ENCODE measurements at places on chromosomes 2 and 18.
A peak's percentile ranks its signal among the peaks of the same experiment; 100 is the strongest.

GRCh38 chr18:48929941-48930713 lies 20.6 kb downstream of the SMAD7 start:
- DNase-seq, result peak; percentile 36

GRCh38 chr2:164150604-164151003 lies 414.8 kb upstream of the FIGN start:
- peak; percentile 72 for DNase-seq

DNA sequence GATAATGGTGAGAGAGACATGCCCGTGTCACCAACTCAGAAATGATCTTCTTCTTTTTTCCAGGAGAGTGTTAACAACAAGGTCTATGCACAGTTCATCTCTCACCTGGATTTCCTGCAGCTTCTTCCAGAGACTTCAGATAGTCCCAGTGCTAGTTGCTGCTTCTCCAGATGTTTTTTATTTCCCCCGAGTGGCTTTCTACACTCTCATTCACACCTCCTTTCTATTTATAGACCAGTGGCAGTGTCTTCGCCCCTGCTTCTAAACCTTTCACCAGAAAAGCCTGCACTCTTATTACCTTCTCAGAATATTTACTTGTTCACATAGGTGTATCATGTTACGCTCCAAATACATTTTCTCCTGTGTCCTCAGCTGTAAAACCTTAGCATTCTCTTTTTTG lies 558.8 kb upstream of the CHAC2 start:
- DNase-seq, result no peak

DNA sequence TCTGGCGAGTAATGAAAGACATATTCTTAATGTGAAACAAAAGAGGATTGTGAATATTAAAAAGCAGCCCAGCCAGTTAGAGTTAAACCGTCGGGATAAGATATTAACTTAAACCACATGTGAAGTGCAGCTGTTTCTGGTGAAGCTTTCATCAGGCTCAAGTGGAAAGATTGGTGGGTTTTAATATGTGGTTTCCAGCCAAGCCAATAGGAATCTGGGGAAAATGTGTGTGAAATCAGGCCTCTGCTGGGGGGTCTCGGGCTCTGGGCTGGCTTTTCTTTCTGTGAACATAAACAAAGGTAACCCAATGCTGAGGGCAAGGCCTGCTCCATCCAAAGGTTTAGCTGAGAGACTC lies 279.6 kb downstream of the SLC4A3 start:
- DNase-seq, result no peak

GRCh38 chr2:218605432-218605831 lies 2.3 kb upstream of the PLCD4 start:
- DNase-seq, result no peak

DNA sequence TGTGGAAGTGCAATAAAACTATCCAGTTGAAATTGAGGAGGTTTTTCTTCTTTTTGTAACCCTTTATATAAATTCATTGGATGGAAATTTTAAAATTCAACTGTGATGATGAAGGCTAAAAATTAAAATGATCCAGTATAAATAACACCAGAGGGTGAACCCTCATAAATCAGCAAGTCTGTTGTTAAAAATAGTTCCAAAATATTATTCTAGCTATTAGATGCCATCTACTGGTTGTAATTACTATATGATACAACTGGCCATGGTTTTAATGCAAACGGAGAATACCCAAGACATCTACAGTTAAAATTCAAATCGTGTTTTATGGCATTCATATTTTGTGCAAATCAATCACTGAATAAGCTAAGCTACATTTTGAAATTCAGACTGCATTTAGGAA lies 53.8 kb downstream of the TMEM200C start:
- no peak for DNase-seq

DNA sequence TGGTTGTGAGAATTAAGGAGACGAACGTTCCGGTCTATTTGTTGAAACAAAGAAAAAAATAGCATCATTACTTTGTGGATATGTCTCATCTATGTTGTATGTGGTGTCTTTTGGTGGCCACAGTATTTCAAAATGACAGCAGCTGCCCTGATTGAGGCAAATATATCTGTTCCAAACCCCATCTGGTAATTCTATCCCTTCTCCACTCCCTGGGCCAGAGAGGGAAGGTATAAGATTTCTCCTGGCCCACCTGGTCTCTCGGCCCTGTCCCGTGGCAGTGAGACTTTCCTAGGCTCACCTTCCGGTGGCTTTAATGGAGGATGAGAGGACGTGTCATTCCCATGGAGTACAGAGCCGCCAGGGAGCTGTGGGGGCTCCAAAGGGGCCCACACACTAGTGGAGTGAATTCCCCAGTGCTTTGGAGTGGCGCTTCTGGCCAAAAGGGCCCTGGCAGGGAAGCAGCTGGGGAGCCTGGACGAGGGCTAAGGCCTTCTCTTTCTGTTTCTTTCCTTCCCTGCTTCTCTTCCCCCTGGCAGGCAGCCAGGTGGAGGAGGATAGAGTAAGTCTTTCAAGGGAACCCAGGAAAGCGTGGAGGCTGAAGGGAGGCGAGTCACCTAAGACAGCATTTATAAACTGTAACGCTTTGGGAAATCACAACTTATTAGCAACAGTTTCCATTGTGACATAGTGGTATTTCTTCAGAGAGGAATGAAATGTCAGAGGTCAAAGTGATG lies 5.6 kb downstream of the FOSL2 start:
- DNase-seq, result peak; percentile 67

DNA sequence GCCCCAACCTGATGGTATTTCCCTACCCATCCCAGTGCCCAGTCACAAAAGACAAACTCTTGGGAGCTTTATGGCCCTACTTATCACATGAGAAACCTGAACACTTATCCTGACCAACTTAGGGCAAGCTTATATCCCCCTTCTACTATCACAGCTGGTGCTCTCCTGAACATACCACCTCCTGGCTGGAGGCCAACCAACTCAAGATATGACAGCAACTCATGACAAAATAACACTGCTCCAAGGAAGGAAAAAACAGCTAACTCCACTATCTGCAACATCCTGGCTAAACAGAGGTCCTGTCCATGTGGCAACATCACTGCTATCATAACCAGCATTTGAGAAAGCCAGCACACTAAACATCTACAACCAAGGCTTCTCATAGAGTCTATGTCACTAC lies 20.9 kb upstream of the CLASP1 start:
- no peak for DNase-seq

GRCh38 chr18:76604108-76604934 lies 109.3 kb upstream of the ZNF516 start:
- DNase-seq, result no peak

DNA sequence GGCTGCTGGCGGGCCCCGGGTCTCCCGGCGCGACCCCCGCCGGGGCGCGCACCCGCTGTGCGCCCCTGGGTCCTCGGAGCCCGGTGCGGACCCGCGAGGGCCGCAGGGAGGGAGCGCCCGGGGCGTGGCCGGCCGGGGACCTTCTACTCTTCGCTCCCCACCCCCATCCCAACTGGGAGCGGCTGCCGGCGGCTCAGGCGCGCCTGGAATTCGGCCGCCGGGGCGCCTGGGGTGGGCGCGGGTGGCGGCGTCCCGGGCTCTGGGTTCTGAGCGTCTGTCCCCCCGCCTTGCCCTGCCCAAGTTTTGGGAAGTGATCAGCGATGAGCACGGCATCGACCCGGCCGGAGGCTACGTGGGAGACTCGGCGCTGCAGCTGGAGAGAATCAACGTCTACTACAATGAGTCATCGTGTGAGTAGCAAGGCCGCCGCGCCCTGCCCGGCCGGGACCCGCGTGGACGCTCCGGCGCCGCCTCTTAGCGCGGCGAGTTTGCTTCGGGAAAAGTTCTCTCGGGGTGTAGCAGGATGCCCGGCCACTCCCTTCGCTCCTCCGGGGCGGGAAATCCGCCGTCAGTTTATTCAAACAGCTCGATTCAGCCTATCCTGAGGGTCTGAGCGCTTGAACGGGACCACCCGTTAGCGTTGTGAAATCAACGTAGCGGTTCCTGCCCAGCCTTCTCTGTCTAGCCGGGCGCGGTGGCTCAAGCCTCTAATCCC lies 502 bp downstream of the TUBB6 start:
- peak; percentile 92 for DNase-seq
